ENCODE measurements at places on chromosomes 16 and 17. TPM values are rescaled to one million over a fixed set of nuclear protein-coding genes. Genes with fewer than 3 reads are reported as not detected.
A peak's percentile ranks its signal among the peaks of the same experiment; 100 is the strongest.

GRCh38 chr17:38464251-38464722 is 36.0 kb downstream of the ARHGAP23 start:
- peak overlapping the region; percentile 48 for H3K4me3 ChIP-seq
- DNase-seq = no peak
- H3K27me3 ChIP-seq = no peaks in the 10 kb centered on the region
- H3K27ac ChIP-seq = peak overlapping the region; percentile 87
- H3K36me3 ChIP-seq = peaks cover 55% of the 10 kb centered on the region
- peaks cover 74% of the 10 kb centered on the region for H3K4me1 ChIP-seq

GRCh38 chr16:74107795-74108610 is 188.6 kb upstream of the PSMD7 start:
- no peak overlapping the region for H3K4me3 ChIP-seq
- H3K4me1 ChIP-seq = peaks cover 6% of the 10 kb centered on the region
- H3K27ac ChIP-seq = no peak overlapping the region
- H3K36me3 ChIP-seq = no peaks in the 10 kb centered on the region
- no peak for DNase-seq

DNA sequence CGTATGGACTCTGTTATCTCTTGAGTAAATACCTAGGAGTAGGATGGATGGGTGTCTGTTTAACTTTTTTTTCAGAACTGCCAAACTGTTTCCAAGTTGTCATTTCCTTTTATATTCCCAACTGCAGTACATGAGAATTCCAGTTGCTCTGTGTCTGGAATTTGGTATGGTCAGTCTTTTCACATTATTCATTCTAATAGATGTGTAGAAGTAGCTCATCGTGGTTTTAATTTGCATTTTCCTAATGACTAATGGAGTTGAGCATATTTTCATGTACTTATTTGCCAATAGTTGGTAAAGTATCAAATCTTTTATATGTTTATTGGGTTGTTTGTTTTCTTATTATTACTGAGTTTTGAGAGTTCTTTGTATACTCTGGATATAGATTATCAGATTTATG is 27.0 kb downstream of the MRTFB start:
- H3K27ac ChIP-seq = peak overlapping the region; percentile 72
- H3K27me3 ChIP-seq = no peaks in the 10 kb centered on the region

GRCh38 chr17:69090365-69090764 is 29.6 kb upstream of the ABCA9 start:
- DNase-seq = no peak
- H3K4me1 ChIP-seq = no peaks in the 10 kb centered on the region
- no peak overlapping the region for H3K4me3 ChIP-seq
- no peaks in the 10 kb centered on the region for H3K27me3 ChIP-seq

Gene IRX3
- total RNA-seq = 80.0 TPM

DNA sequence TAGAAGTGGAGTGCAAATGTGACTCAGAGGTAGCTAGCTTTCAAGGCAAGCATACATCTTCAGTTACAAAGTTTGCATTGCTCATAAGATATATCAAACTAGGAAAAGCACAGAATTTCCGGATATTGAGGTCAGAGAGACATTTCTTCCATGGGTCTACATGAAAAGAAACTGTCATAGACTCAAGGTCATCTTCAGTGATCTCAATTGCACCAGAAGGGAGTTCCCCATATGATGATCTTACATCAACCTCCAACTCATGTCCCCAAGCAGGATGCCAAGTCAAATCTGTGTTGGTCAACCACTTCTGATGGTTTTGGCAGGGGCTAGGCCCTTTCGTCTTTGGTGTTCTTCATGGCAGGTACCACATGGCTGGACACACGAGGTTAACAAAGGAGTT is 459.9 kb upstream of the MAF start:
- no peak overlapping the region for H3K27ac ChIP-seq
- DNase-seq = no peak
- no peaks in the 10 kb centered on the region for H3K36me3 ChIP-seq
- H3K4me1 ChIP-seq = peaks cover 24% of the 10 kb centered on the region

GRCh38 chr17:73285916-73286862 is 24.5 kb upstream of the CPSF4L start:
- H3K27ac ChIP-seq = peak overlapping the region; percentile 55
- H3K4me3 ChIP-seq = no peak overlapping the region
- peaks cover 78% of the 10 kb centered on the region for H3K4me1 ChIP-seq
- no peaks in the 10 kb centered on the region for H3K27me3 ChIP-seq
- peaks cover 30% of the 10 kb centered on the region for H3K36me3 ChIP-seq
- no peak for DNase-seq

Gene SLC6A2
- 18.4 TPM for total RNA-seq

DNA sequence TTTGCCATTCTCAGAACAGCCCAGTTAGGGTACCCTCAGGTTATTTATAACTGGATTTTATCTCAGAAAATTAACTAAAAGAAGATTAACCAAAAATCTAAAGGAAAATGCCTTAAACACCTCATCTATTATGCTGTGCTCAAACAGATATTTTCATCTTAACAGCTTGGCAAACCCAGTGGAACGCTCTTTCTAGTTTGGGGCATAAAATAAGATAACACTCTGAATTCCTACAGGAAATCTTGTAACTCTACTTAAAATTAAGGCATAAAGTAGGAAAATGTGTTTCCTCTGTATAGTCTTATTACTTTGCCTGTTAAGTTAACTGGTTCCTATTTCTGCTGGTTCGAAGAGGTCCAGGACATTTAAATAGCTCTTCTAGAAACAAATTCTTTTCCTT is 723.9 kb downstream of the MAF start:
- H3K4me3 ChIP-seq = no peak overlapping the region
- peaks cover 3% of the 10 kb centered on the region for H3K4me1 ChIP-seq
- H3K36me3 ChIP-seq = no peaks in the 10 kb centered on the region
- H3K27ac ChIP-seq = no peak overlapping the region

GRCh38 chr17:29840884-29841283 is 89.1 kb downstream of the SSH2 start:
- no peaks in the 10 kb centered on the region for H3K36me3 ChIP-seq
- no peaks in the 10 kb centered on the region for H3K4me1 ChIP-seq
- H3K4me3 ChIP-seq = no peak overlapping the region
- DNase-seq = no peak

Gene CCL23
- not detected for total RNA-seq

GRCh38 chr17:78387977-78388941 is 9.8 kb downstream of the PGS1 start:
- H3K27ac ChIP-seq = peak overlapping the region; percentile 26
- DNase-seq = no peak
- H3K4me3 ChIP-seq = no peak overlapping the region
- peaks cover 62% of the 10 kb centered on the region for H3K4me1 ChIP-seq
- H3K27me3 ChIP-seq = no peaks in the 10 kb centered on the region

DNA sequence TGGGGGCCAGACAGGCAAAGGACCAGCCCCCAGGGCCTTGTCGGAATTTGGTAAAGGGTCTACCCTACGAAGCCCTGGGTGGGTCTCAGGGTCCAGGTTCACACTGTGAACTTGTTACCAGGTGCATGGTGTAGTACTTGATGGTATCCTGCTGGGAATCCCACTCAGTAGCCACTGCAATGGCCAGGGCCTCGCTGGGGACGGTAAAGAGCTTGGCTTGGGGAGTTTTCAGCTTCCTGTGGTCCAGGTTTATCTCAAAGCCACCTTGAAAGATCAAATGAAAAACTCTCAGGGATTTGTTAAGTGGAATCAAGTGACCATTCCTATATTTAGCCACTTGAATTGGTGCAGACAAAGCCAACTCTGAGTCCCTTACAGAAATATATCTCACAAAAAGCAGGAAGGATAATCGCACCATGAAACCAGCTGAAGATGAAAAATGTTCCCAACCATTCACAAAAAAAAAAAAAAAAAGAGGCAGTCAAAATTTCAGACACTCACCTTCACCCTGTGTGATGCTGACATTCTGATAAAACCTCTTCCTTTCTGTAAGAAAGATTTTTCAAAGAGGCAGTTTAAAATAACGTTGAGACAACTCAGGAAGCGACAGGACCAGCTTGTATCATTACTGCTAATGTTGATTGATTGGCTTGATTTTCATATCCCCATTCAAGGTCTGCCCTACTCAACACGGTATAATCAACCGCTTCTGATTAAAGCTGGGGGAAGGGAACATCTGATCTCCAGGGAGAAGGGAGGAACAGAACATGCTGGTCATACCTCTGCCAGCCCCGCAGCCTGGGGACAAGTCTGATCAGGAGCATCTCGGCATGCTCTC is 10.6 kb downstream of the ATPAF2 start:
- H3K27ac ChIP-seq = no peak overlapping the region
- H3K36me3 ChIP-seq = peaks cover 10% of the 10 kb centered on the region
- no peak for DNase-seq
- H3K4me1 ChIP-seq = peaks cover 38% of the 10 kb centered on the region
- H3K4me3 ChIP-seq = no peak overlapping the region

Gene CARD14
- 51.4 TPM for total RNA-seq

Gene RMI2
- total RNA-seq = 6.8 TPM

DNA sequence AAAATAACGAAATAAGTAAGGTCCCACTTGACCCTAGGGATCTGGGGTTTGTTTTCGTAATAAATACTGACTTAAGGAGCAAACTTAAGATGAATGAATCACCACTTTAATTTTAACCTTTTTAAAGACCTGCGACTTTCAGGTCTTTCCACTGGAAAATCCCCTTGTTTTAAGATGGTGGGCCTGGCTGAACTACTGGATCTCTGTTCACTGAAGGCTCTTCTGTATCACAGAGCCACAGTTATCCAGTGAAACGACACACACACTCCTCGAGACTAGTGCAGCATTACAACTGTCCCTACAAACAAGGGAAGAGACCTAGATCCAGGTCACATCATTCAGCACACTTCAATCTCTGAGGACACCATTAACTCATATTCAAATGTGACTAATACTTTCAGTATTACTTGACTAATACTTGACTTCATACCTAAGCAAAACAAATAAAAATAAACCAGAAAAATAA is 299.0 kb downstream of the CEP112 start:
- no peak overlapping the region for H3K4me3 ChIP-seq
- H3K27ac ChIP-seq = no peak overlapping the region
- no peaks in the 10 kb centered on the region for H3K27me3 ChIP-seq

DNA sequence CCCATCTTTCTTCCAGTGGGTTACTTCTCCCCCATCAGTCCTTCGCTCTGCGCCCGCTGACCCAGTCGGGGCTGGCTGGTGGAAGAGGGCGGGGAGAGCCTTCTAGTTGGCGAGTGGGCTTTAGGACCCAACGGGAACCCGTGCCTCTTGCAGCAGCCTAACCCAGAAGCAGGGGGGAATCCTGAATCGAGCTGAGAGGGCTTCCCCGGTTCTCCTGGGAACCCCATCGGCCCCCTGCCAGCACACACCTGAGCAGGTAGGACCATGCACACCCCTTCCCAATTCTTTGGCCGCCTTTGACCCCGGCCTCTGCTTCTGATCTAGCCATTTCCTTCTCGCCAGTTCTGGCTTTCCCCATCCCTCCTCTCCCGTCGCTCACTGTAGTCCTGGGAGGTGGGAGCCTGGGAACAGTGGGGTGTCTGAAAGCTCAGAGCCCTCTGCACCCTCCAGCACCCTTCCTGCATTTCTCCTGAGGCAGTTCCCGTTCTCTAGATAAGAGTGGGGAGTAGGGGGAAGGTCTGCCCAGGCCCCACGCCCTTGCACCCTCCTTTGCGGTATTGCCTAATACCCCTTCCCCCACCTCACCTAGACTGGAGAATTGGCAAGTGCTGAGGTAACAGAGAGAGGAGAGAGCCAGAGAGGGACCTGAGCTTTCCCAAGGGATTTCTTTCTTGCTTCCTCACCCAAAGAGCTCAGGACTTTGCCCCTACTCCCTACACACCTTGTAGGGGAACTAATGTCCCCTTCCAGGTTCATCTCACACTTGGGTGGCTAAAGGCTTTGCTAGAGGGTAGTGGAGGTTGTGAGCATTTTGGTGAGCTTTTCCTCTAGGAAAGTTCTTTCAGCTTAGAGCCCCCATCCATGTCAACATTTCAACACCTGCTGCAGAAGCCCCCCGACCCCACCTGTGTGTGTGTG is at the start of gene RARA:
Gene RARA (plus strand): TSS at position 150 of the 918 bp plus-strand sequence. CDS start 22,039 bp downstream, outside the sequence.
- no peaks in the 10 kb centered on the region for H3K36me3 ChIP-seq
- H3K27ac ChIP-seq = peak within 1 kb of the TSS; percentile 72
- H3K4me1 ChIP-seq = peaks cover 92% of the 10 kb centered on the region
- DNase-seq = peak; percentile 81
- H3K27me3 ChIP-seq = no peaks in the 10 kb centered on the region

GRCh38 chr17:79054200-79054960 is 20.2 kb upstream of the ENGASE start:
- DNase-seq = no peak
- no peak overlapping the region for H3K4me3 ChIP-seq
- no peaks in the 10 kb centered on the region for H3K4me1 ChIP-seq
- H3K27ac ChIP-seq = no peak overlapping the region
- no peaks in the 10 kb centered on the region for H3K36me3 ChIP-seq

DNA sequence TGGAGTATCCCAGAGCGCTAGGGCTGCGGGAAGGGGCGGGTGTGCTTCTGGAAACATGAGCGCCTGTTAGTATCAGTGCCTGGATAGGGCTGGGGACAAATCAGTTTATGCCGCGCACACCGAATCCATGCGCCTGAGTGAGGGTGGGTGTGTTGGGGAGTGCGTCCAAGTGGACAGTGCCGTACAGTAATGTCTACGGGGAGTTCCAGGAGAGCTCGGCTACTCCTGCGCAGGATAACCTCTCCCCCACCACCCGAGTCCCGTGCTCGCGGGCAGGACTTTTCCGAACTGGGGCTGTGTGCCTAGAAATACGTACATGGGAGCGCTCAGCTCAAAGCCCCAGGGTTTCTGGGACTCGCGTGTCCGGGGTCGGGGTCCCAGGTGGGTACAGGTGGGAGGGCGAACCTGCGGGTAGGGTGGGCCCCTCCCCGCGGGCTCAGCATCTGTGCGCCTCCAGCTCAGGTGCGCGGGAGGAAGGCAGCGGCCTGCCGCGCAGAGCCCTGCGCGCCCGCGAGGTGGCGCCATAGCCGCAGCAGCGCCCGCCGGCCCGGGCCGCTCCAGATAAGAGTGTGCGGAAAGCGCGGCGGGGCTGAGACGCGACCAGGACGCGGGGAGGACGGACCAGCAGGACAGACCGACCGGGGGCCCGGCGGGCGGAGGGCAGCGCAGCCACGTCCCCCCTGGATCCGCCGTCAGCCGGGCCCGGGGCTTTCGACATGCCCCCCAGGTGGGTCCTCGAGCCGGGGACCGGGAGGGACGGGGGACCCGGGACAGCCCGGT is at the start of gene HIC1:
Gene HIC1 (plus strand): TSS at position 592 of the 780 bp plus-strand sequence. CDS start 1,588 bp downstream, outside the sequence.
- H3K27ac ChIP-seq = peak within 1 kb of the TSS; percentile 85
- peaks cover 31% of the 10 kb centered on the region for H3K27me3 ChIP-seq
- peaks cover 8% of the 10 kb centered on the region for H3K36me3 ChIP-seq
- DNase-seq = peak; percentile 91
